ENCODE measurements at places on chromosomes 4 and X.

DNA sequence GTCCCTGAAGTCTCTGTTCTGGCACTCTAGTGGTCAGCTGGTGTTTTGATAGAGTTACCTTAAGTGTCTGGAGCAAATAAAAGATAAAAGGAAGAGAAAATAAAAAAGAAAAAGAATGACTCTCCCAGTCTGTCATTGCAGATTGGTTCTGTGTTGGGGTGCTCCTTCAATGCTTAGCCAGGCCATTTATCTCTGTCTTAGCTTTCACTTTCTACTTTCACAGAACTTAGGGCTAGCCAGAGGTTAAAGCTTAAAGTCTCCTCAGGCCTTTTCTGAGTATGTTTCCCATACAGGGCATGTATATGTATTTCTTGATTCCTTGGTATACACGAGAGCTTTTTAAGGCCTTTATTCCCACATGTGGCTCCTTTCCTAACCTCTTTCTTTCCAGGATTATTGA lies 83.1 kb upstream of the TEX13D start:
- no peak for DNase-seq

DNA sequence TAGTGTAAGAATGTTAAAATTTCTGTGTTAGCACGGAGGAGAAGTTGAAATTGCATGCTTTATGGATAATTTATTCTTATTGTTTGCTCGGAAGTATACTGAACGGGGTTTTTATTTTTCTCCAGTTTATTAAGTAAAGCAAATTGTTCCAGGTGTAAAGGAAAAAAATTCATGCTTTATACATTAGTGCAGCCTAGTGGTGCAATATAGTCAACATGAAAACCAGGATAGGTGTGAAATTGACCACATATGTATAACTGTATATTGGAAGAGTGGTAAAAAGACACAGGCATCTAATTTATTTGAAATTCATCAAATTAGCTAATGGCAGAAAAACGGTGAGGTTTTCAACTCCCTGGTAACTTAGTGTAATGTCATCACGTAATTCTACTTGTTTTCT lies 959 bp downstream of the BRS3 start:
- no peak for DNase-seq

- no peak for DNase-seq
Measured at GRCh38 chr4:154511548-154511947, 19.9 kb upstream of the DCHS2 start.

GRCh38 chr4:156538651-156539257 lies 432.8 kb downstream of the PDGFC start:
- no peak for DNase-seq

GRCh38 chr4:127881563-127881864 lies 821 bp downstream of the PLK4 start:
- no peak for DNase-seq
